Cerebellar cortex (tissue), 1 donor: ENCODE measurements at places on chromosomes 11 and 22.

DNA sequence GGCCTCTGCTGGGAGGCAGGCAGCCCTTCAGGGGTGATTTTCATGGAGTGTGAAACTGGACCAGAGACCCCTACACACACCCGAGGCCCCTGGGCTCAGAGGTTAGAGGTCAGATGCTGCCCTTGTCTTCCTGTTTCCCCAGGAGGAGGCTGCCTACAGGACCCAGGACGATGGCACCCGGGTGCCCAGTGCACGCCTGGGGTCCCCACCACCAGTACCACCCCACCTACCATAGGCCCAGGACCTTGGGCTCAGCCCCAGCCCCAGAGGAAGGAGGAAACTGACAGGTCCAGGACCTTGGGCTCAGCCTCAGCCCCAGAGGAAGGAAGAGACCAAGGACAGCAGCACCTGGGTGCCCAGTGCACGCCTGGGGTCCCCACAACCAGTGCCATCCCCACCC, 79.2 kb downstream of the BRD1 start:
- no peak for DNase-seq

DNA sequence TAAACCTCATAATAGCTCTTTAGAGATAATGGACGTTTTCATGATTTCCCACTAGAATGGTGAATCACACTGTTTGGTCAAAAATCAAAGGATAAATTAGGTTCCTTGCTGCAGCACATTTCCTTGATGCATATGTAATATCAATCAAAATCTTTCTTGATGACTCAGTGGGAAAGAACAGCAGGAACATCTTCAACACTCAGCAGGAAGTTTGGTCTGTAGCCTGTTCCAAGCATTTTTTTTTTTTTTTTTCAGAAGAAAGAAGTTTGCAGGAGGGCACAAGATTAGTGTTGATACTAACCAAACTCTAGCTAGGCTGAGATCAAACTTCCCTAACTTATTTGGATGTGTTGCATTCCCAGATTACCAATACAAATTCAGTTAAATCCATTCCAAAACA, 1529.8 kb downstream of the FAM181B start:
- no peak for DNase-seq

DNA sequence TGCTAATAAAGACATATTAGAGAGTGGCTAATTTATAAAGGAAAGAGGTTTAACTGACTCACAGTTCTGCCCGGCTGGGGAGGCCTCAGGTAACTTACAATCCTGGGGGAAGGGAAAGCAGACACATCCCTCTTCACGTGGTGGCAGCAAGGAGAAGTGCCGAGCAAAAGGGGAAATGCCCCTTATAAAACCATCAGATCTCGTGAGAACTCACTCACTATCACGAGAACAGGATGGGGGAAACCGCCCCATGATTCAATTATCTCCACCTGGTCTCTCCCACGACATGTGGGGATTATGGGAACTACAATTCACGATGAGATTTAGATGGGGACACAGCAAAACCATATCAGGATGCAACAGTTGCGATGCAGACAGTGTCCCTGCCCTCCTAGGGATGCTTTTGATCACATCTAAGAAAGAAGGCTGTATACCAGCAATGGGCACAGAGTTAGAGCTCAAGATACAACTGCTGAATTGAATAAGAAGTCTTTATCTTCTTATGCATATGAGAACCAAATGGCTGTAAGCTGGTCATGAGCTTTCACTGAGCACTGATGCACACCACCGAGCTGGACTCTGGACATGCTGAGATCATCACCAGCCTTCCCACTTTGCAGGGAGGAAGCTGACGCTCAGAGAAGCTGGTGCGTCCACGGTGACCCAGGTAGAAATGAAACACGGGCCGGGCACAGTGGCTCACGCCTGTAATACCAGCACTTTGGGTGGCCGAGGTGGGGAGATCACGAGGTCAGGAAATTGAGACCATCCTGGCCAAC, 255.2 kb downstream of the MN1 start:
- DNase-seq: no peak

GRCh38 chr11:119592642-119593041, 136.4 kb downstream of the NECTIN1 start:
- no peak for DNase-seq

- DNase-seq: no peak
Measured at GRCh38 chr11:117313091-117313490, 3.0 kb downstream of the BACE1 start.

- no peak for DNase-seq
Measured at GRCh38 chr22:43331069-43331451, 12.1 kb downstream of the SCUBE1 start.

DNA sequence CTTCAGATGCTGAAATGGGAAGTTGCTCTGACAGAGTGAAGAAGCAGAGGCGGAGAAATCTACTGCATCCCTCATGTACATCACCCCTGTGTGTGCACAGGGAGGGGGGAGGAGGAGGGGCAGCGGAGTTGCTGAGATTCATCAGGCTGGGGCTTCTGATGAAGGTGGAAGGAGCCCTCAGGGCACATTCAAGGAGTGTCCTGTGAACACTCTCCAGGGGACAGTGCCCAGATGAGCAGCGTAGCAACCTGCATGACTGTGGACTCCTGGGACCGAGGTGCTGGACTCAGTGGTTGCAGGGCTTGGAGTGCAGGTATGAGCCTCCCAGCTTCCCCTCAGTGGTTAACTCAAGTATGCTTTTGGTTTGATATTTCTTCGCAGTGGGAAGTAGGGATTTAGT, 257.8 kb upstream of the B3GAT1 start:
- DNase-seq: no peak

DNA sequence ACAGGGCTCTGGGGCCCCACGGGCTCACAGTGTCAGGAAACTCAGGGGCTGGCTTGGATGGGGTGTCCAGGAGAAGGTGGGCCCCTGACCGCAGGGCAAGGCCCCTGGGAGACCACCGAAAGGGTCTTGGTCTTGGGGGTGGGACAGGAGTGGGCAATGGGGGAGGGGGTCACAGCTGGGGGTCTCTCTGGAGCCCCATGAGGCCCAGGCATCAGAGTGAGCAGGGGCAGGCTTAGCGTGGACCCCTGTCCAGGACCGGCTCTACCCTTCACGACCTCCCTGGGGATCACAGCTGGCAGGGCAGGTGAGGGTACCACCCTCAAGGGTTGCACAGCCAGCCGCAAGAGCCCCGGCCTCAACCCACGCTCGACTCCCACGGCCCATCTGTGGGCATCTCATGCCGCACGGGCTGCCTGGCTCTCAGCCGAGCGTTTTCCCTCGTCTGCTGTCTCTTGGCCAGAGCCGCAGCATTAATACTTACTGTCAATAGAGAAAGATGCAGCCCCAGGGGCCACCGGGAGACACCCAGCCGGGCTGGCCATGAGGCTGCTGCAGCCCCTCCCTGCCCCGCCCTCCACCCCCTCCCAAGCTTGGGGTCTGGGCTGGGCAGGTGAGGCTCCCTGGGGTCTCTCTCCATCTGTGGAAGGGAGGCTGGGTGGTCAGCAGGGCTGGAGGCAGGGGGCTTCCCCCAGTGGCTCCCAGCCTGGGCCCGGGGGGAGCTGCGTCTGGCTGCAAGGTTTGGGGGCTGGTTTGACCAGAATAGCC, 662 bp downstream of the MUC5B start:
- DNase-seq: no peak

- no peak for DNase-seq
Measured at GRCh38 chr11:123454060-123454651, 24.1 kb downstream of the GRAMD1B start.

DNA sequence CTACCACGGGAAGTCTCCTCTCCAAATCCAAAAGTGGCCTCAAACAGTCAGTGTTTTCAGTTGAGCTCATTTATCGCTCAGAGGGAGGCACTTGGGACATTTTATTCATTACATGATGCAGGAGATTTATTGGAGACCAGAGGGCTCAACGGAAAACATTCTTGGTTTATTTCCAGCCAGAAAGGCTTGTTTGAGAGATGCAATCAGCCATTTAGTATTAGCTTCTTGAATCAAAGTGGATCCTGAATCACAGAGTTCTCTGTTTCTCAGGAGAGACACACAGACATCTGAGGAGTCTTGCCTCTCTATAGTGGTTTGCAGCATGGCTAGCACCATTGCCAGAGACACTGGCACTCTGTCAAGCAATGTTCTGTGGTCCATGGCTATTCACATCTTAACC, 31.5 kb downstream of the CD44 start:
- DNase-seq: no peak

DNA sequence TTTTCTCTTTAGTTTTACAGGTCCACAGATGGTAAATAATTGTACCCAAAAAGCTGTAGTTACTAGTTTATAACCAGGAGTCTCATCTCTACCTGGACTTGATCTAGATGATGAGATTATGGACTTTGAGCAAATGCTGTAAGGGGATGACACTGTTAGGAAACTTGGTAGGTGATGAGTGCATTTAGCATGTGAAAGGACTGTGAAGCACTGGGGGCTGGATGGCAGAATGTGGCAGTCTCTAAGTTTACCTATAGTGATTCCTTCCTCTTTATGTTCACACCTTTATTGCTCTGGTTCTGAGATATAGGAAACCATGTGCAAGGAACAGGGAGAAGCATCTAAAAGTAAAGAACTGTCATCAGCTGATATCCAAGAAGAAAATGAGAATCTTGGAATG, 230.7 kb upstream of the CHORDC1 start:
- no peak for DNase-seq

DNA sequence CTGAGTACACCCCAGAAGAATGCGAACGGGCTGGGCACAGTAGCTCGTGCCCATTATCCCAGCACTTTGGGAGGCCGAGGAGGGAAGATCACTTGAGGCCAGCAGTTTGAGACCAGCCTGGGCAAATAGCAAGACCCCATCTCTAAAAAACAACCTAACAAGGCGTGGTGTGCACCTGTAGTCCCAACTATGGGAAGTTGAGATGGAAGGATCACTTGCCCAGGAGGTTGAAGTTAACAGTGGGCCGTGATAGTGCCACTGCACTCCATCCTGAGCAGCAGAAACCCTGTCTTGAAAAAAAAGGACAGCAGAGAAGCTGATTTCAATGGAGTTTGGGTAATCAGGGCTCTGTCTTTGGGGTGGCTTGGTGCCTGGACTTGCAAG, 3.3 kb downstream of the RPLP2 start:
- DNase-seq: no peak

GRCh38 chr11:122345586-122345985, 229.6 kb upstream of the BLID start:
- DNase-seq: no peak

DNA sequence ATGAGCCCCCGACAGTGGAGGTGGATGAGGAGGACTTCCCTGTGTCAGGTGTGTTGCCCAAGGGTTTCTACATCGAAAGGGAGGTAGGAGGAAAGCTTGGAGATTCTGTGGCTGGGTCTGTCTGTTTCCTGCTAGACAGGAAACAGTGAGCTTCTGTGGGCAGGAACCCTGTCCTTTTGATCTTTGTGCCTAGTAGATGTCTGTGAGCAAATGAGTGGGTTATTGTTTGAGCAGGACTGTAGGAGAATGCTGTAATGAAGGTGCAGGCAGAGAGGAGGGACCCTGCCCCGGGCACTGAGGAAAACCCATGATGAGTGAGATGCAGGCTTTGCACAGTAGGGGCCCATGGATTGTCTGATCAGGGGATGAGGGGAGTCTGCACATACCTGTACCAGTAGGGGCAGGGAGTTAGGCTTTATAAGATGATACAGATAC, 14.0 kb downstream of the USP35 start:
- DNase-seq: no peak

DNA sequence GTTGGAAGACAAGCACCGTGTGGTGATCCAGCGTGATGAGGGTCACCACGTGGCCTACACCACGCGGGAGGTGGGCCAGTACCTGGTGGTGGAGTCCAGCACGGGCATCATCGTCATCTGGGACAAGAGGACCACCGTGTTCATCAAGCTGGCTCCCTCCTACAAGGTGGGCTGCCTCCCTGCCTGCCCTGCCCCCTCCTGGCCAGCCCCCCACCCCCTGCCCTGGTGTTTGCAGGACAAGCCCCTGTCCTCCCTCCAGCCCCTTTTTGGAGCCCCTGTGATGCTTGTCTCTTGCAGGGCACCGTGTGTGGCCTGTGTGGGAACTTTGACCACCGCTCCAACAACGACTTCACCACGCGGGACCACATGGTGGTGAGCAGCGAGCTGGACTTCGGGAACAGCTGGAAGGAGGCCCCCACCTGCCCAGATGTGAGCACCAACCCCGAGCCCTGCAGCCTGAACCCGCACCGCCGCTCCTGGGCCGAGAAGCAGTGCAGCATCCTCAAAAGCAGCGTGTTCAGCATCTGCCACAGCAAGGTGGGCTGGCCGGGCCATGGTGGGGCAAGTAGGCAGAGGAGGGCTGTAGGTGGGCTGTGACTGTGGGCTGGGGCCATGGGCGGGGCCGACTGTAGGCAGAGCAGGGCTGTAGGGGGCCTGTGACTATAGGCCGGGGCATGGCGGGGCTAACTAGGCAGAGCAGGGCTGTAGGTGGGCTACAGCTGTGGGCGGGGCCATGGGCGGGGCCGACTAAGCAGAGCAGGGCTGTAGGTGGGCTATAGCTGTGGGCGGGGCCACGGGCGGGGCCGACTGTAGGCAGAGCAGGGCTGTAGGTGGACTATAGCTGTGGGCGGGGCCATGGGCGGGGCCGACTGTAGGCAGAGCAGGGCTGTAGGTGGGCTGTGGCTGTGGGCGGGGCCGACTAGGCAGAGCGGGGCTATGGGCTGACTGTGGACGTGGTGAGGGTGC, 13.6 kb downstream of the MUC2 start:
- DNase-seq: peak; percentile 3

- no peak for DNase-seq
Measured at GRCh38 chr11:350723-351255, 18.5 kb upstream of the B4GALNT4 start.

GRCh38 chr11:126162306-126163030, 49.0 kb downstream of the RPUSD4 start:
- no peak for DNase-seq
